ENCODE measurements at places on chromosomes 7 and 10.

- DNase-seq: no peak
Observed at GRCh38 chr7:102288285-102288930, 1.7 kb downstream of the SH2B2 start.

- DNase-seq: no peak
Observed at GRCh38 chr7:28953633-28954032, 4.5 kb downstream of the TRIL start.

GRCh38 chr7:21722371-21722770 lies 179.5 kb downstream of the DNAH11 start:
- DNase-seq: no peak

- DNase-seq: no peak
Observed at GRCh38 chr7:44367475-44368043, 42.2 kb upstream of the CAMK2B start.

DNA sequence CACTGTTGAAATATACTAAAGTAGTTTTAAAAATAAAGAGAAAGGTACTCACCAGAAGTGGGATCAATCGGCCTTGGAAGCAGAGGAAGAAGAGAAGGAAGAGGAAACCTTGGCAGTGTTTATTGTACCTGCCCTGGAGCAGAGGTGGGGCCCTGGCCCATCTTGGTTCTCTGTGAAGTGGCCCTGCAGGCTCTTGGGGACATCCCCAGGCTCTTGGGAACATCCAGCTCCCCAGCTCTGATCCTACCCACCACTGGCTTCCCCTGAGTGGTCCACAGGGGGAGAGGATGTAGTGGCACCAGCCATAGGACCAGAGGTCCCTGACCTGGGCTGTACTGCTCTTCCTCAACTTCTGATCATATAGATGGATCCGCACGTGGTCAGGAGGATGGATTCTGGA lies 22.3 kb upstream of the RET start:
- DNase-seq: no peak

DNA sequence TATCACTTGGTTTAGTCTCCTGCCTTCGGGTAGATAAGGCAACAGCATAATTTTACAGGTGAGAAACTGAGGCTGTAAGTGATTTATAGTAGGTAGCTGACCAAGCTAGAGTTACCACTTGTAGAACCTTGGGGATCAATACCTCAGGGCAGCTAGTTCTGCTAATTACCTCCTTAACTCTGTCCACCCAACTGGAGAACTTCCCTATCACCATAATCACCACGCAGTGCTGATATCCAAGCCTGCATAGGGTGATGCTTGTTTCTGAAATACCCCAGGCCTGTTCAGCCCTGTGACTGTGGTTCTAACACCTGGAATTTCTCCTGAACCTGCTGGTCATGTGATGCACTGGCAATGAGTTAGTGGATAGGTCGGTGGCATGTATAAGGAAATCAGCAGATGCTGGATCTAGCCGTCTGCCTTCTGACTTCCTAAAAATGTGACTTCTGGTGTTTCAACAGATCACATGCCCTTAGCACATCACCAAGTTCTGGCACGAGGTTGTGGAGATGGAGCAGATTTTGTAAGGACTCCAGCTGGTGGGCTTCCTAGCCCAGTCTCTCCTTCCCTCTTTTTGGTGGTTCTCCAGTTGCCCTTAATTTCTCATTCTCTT lies 15.3 kb downstream of the PLAU start:
- no peak for DNase-seq

GRCh38 chr7:117323851-117324711 lies 1.2 kb upstream of the WNT2 start:
- DNase-seq: no peak

- no peak for DNase-seq
Observed at GRCh38 chr7:50394315-50394714, 55.8 kb downstream of the FIGNL1 start.

DNA sequence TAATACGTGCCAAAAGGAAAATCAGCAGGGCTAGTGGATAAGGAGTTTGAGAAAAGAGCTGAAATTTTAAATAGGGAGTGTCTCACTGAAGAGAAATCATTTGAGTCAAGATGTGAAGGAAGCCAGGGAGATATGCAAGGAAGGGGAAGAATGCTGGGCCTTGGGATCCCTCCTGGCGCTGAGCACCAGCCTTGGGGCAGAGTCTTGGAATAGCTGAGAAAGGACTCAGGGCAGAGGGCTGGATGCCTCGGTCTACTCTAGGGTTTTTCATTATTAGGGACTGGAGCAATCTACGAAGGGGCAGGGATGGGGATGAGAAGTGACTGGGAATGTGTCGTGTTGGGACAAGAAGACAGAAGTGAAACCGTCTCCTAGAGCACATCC lies 484 bp downstream of the ZWINT start:
- DNase-seq: no peak

- no peak for DNase-seq
Observed at GRCh38 chr7:155489862-155490696, 32.1 kb downstream of the EN2 start.

GRCh38 chr7:47724335-47724982 lies 142.5 kb upstream of the TNS3 start:
- DNase-seq: no peak

- no peak for DNase-seq
Observed at GRCh38 chr10:28883741-28884423, 206.6 kb downstream of the BAMBI start.

GRCh38 chr10:84356928-84357327 lies 28.5 kb downstream of the CCSER2 start:
- DNase-seq: no peak

GRCh38 chr7:143362131-143363015 lies at the start of gene FAM131B:
Gene FAM131B (minus strand): TSS chr7:143362713. CDS start chr7:143362603, 110 bp downstream.
- no peak for DNase-seq

- DNase-seq: no peak
Observed at GRCh38 chr10:110045772-110046171, 38.0 kb downstream of the ADD3 start.

DNA sequence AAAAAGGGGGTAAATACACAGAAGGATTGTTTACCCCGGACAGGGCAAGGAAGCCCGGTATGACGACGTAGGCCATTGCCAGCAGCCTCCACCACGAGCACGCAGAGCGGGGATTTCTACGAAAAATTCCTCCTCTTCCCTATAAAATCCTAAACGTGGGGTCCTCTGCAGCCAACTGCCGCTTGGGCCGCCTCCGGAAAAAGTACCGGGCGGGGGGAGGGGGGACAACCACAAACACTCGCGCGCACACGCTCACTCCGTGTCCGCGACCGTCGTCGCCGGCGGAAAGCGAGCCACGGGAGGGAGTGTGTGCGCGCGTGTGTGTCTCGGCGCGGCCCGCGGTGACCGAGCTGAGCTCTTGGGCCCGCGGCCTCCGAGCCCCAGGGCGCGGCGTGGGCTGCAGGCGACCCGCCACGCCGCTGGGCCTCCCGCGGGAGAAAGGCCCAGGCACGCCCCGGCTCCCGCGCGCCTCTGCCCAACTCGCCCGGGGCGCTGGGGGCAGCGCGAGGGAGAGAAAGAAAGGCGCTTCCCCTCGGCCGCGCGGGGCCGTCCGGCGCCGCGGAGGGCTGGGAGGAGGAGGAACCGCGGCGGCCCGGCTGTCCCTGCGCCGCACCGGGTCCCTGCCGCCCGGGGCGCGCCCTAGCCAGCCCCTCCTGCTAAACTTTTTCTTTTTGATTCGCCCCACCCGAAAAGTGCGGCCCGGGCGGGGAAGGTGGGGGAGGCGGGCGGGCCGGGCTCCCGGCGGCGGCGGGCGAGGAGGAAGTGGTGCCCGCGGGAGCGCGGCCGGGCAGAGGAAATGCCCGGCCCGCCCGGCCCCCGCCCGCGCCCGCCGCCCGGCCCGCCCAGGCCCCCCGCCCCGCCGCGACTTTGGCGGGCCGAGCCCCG lies 1.5 kb downstream of the CTBP2 start:
- DNase-seq: no peak

DNA sequence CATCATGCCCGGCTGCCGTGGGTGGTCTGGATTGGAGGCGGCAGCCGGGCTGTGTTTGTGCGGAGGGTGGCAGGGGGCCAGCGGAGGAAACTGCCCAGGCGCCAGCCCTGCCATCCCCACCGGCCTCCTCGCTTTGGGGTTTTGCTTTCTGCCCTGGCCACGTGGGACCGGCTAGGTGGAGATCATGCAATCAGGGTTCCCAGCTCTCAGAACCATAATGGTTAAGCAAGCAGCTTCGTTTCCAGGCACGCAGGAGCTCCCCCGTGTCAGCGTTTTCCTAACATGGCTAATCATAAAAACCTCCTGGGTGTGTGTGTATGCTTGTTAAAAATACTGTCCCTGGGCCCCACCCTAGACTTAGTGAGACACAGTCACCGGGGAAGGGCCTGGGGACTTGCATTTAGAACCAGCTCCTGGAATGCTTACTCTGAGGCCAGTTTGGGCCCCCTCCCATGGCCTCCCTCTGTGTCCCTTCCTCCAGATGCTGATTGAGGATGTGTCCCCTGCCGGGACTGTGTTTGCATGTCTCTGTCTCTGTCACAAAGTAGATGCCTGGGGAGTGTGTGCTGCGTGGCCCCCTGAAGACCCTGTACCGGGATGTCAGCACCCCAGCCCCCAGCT lies 119.3 kb downstream of the CUX1 start:
- no peak for DNase-seq

DNA sequence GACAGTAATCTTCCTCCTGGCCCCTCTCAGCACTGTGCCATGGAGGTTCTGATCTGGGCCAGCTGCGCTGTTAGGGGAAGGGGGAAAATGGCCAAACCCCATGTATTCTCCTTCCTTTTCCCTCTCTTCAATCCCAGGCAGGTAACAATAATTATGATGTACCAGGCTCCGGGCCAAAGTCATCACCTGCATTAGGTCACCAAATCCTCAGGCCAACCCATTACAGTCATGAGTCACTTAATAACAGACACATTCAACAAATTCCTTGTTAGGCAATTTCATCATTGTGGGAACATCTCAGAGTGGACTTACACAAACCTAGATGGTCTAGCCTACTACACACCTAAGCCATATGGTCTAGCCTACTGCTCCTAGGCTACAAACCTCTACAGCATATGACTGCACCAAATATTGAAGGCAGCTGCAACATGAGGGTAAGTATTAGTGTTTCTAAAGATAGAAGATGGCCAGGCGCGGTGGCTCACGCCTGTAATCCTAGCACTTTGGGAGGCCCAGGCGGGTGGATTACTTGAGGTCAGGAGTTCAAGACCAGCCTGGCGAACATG lies 2.2 kb upstream of the HSPB1 start:
- no peak for DNase-seq

GRCh38 chr7:37537439-37537838 lies 88.8 kb upstream of the ELMO1 start:
- DNase-seq: no peak

- no peak for DNase-seq
Observed at GRCh38 chr7:149821191-149822148, 16.7 kb upstream of the ZNF862 start.

- DNase-seq: no peak
Observed at GRCh38 chr10:89773081-89773480, 71.7 kb downstream of the KIF20B start.

GRCh38 chr7:88104732-88105131 lies 115.1 kb downstream of the SRI start:
- no peak for DNase-seq

DNA sequence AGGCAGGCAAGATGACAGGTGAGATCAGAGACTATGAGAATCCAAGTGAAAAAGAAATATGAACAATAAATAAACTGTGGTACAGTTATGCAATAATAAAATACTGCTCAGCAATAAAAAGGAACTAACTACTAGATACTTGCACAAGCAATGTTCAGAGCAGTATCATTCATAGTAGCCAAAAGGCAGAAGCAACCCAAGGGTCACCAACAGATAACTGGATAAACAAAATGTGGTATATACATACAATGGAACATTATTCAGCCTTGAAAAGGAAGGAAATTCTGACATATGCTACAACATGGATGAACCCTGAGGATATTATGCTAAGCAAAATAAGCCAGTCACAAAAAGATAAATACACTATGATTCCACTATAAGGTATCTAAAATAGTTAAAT lies 76.9 kb upstream of the KCNIP2 start:
- no peak for DNase-seq

GRCh38 chr10:15113766-15114165 lies 16.6 kb downstream of the RPP38 start:
- no peak for DNase-seq

DNA sequence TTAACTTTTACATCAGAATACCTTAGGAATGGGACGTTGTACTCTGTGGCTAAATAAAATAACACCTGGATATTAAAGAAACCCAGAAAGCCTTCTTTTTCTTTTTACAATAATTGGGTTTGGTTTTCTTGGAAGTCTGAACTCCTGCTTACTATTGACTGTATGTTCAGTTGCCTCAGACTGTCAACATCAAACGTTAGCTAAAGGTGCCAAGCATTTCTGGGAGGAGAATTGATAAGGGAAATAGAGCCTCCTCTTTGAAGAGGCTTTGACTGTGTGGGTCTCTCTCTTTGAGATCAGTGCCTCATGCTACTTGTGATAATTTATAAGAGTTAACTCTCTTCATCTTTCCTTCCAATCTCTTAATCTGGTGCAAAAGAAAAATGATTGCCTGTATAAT lies 224.7 kb upstream of the BMPER start:
- DNase-seq: no peak

DNA sequence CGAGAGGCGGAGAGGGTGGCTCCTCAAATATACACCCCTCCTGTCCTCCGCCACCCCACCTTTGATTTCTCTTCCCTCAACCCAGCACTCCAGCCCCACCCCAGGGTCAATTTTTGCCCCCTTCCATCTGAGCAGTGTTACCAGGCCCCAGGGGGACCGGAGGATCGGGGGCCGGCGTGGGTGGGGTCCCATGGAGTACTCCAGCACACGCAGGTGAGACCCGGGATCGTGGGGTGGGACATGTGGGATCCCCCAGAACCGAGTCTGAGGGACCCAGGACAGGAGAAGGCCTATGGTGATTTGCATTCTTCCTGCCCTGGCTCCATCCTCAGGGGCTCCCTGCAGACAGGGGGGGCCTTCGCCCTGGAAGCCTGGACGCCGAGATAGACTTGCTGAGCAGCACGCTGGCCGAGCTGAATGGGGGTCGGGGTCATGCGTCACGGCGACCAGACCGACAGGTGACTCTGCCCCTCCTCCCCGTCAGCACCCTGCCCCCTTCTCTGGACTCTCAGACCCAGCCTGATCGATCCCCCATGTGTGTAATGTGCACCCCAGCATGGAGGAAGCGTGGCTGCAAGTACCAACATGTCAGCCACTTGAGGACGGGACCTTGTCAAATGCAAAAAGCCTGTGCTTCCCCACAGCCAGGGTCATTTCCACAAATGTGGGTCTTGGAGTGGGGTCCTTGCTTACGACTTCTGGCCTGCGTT lies 744 bp downstream of the TRIP6 start:
- no peak for DNase-seq

GRCh38 chr10:129020651-129021330 lies 446.2 kb upstream of the MGMT start:
- DNase-seq: no peak

DNA sequence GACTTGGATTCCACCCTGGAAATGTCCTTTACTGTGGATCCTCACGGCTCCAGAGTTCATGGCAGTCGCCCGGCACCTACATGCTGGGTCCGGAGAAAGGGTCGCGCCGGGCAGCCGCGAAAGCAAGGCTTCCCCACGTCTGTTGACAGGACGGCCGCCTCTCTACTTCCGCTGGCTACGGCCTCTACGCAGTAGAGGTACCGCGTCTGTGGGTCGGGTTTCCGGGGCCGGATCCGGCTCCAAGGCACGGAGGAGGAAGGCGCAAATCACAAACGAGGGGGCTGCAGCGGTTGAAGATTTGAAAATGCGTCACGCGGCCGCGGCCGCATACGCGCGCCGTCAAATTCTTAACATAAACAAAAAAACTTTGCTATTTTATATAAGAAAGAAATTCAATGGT lies 649.6 kb downstream of the REEP3 start:
- DNase-seq: no peak
